ENCODE measurements at places on chromosomes 12 and 14.
A peak's percentile ranks its signal among the peaks of the same experiment; 100 is the strongest.

GRCh38 chr14:22478247-22478646 lies 110.8 kb downstream of the DAD1 start:
- DNase-seq: no peak

DNA sequence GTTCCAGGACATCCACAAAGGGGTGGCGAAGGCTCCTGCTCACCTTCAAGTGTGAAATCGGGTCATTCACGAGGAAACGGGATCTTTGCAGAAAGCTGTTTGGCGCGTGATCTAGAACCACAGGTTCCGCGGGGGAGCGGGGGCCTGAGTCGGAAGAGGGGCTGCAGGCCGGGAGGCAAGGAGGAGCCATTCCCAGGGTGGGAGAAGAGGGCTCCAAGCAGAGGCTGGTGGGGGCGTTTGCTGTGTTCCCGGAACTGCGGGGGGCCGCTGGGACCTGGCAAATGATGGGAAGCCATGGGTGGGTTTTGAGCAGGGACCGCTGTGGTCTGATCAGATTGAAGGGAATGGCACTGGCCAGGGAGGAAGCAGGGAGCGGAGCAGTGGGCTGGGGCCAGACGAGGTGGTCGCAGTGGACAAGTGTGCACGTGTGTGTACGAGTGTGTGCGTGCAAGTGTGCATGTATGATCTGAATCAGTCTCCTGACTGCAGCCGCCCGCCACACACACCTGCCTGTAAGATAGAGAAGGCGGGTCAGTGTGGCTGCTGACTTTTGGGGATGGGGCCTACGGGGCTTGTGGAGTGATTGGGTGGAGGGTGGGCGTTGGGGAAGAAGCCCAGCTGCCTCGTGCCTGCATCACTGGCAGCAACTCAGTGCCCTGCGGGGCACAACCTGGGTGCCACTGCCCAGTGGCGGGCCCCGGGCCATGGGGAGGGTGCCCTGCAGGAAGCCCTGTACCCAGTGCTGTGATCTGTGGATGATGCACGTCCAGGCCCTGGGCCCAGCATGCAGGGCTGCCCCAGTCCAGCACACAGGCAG lies 141.9 kb downstream of the KIF26A start:
- DNase-seq: no peak

- DNase-seq: no peak
These were observed 219.0 kb upstream of the RTL1 start for GRCh38 chr14:101122237-101123141.

- no peak for DNase-seq
These were observed 19.7 kb upstream of the NUDT4 start for GRCh38 chr12:93358058-93358457.

DNA sequence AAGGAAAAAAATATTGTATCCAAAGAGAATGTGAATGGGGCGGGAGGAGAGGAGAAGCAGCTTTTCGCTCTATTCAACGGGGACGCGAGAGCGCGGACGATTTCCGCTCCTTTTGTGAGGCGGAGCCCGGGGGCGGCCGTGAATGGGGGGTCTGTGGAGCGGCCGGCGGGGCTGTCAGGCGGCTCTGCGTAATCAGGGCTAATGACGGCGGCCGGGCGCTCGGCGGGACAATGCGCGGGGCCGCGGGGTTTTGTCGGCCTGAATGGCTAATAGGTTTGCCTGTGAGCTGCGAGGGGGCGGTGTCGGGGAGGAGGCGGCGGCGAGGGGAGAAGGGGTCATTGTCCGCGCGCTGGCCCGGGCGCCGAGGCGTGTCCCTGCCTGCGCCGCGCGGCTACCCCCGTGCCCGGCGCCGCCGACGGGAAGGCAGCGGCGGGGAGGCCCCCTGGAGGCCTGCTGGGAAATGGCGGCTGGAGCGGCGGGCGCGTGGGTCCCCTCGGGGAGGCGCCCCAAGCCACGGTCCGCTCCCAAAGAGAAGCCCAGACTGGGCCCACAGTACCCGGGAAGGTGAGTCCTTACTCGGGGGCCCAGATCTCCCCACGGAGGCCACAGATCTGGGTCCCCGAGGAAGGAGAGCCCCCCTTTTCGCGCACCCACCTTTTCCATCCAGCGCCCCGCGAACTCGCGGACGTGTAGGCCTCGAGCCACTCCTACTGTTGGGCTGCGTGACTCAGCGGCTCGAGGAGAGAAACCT lies 6.0 kb downstream of the SIX6 start:
- DNase-seq: no peak

DNA sequence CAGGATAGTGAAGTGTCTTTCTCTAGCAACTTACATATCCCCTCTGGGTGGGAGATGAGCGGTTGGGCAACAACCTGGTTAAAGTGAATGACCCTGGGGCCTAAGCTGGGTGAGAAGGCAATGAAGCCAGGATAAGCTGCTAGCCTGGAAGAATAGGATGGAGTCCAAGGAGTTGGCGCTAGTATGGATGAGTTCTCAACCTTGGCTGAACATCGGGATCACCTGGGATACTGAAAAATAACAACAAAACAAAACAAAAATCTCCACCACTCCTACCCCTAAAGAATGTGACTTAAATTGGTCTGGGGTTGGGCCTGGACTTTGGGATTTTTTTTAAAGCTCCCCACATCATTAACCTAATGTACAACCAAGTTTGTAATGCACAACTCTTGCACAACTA lies 4.8 kb upstream of the RPS6KA5 start:
- no peak for DNase-seq

DNA sequence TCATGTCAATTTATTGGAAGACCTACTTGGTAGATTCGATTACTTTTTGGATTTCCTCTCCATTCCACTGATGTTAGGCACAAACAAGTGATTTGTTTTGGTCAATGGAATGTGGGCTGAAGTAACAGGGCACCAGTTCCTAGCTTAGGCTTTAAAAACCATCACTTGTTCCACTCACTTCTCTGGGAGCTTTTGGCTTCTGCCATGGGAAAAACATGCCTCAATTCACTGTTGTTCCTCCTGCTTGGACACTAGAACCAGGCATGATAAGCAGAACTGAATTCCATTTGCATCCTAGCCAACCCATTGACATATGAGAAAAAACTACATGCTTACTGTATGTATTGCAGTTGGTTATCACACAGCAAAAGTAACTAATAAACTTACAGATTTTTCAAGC lies 47.8 kb downstream of the LLPH start:
- DNase-seq: no peak

DNA sequence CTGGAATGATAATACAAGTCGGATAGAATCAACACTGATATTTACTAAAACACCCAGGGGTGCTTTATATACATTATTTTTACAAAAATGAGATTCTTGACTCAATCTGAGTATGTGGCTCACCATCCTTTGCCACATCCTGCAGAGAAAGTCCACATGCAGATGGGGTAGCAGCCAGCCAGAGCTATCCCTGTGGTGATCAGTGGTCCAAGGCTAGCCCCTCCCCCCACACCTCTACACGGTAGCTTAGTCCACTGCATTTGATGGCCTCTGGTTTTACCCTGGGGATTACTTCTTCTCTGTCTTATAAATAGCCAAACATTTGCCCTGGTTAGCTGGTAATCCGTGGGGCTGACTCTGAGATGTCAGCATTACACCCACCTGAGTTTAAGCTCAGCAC lies 28.1 kb upstream of the TTC7B start:
- no peak for DNase-seq

GRCh38 chr12:2613326-2614073 lies 181.3 kb upstream of the FKBP4 start:
- peak; percentile 49 for DNase-seq

DNA sequence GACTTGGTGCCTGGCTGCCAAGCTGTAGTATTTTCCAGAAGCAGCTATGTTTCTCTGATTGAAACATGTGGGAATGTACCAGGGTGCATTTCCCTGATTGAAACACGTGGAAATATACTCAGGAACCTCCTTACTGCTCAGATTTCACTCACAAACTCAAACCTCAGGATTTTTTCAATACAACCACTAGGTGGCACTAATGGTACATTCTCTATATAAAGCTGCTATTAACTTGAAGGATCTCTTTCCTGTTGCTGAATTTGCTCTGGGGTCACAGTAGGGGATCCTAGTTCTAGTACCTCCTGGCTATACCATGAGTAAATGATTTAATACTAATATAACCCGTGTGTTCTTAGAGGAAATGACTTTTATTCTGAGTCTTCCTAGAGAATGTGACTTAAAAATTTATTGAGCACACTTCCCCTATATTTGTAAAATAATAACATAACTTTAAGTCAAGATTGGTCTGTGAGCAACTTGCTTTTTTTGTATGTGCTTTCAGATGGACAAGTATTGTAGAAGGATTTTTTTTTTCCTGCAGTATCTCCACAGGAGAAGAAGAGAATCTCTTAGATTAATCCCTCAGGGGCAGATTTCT lies 173.8 kb upstream of the MIS18BP1 start:
- DNase-seq: no peak

- DNase-seq: no peak
These were observed 130.2 kb downstream of the RBM19 start for GRCh38 chr12:113835896-113836295.

DNA sequence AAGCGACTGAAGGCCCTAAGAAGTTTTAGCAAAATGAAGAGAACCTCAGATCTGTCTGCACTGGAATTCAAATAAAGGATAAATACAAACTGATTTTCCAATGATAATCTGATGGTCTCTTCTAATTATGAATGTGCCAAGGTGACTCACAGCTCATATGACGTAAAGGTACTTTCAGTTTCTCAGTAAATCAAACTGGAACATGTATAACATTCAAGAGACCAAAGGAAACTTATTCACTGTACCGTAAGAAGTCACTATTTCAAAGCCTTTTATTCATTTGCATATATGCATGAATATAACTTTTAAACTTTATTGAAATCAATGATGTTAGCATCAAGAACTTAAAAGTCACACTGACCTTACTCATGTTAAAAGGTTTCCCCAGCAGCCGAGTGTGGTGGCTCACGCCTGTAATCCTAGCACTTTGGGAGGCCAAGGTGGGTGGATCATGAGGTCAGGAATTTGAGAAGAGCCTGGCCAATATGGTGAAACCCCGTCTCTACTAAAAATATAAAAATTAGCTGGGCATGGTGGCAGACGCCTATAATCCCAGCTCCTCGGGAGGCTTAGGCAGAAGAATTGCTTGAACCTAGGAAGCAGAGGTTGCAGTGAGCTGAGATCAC lies 52.2 kb downstream of the ATXN2 start:
- DNase-seq: no peak

DNA sequence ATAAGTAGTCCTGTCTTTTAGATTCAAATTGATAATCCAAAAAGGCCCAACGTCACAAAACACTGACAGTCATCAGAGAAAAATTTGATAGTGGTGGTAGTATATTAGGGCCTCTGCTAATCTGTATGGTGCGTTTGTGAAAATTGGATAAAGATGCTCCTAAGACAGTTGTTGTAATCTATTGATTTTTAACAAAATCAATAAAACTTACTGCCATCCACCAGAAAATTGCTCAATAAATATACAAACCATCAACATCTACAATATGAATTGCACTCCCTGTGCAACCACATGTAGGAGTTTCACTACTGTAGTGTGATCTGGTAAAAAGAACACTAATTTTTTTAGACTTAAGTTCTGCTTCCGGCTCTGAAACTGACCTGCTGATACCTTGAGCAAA lies 336.8 kb downstream of the FUT8 start:
- no peak for DNase-seq

DNA sequence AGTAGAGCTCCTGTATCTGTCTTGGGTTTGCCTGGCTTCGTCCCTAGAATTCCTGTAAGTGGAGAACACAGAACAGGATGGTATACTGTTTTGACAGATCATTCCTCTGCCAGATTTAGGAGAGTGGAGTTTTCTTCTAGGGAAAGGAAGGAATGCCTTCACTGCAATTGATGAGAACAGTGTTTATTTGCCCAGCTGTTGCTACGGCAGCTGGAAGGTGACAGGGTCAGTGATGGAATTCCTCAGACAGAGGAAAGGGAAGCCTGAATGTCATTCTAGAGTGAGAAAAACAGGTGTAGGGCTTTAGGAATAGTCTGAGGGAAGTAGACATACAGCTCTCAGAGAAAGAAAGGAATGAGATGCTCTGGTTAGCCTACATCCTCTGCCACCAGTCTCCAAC lies 11.7 kb downstream of the CSRNP2 start:
- no peak for DNase-seq

DNA sequence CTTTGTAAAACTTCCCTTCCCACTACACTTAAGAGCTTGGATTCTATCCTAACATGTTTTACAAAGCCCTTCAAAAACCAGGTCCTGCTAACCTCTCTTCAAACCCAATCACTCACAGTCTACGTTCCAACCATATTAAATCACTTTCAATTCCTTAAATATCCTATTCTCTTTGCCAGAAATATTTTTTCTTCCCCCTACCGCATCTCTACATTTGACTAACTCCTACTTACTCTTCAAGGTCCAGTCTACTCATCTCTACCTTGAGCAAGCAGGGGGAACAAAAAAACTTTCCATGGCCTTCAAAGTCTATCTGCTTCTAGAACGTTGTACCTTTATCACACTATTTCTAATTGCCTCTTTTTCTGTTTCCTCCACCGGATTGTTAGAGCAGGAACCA lies 6.1 kb downstream of the ERGIC2 start:
- DNase-seq: no peak

DNA sequence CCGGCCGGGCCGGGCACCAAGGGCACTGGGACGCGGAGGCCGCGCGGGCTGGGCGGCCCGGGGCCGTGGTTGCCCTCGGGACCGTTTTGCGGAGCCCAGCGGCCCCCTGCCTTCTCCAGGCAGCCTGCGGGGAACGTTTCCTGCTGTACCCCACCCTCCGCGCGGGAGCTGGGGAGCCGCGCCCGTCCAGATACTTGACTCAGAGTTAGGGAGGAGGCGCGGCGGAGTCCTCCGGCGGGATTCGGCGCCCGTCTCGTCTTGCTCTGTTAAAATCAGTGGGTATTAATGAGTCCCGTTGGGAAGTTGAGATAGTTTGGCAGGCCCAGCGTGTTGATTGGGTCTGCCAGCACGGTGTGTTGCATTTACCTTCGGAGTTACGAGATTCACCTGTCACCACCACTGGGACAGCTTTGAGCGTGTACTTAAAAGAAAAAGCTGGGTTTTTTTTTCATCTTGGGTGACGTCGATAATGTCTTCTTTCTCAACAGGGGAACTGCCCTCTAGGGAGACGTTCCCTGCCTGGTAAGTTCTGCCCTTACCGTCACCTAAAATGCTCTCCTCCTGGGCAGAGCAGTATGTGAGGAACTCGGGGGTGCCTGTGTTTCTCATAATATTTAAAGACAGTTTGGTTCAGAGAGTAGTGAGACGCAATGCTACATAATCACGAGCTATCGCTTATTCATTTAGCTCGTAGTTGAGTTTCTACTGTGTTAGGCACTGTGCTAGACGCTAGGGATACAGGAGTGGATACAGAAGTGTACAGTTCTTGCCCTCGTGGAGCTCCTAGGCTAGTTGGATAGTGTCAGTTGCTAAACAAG lies 596 bp downstream of the DLST start:
- DNase-seq: peak; percentile 21

GRCh38 chr12:81170072-81170471 lies 92.2 kb downstream of the ACSS3 start:
- DNase-seq: no peak

DNA sequence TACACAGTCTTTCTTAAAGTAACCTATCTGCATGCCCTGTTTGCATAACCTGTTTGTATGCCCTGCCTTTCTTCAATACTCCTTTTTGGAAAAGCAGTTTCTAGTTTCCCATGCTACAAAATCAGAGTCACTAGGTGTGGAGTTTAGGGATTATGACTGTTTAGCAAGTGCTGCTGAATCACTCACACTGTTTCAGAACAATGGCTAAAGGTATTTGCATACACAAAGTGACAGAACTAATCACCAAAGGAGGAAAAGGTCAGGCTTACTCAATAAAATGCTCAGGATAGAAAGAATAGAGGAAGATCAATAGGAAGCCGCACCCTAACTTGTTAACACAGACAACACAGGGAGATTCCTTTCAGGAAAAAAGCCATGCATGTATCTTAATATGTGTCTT lies 19.4 kb downstream of the EGLN3 start:
- no peak for DNase-seq

- DNase-seq: no peak
These were observed 578 bp downstream of the ADAMTS20 start for GRCh38 chr12:43551279-43551970.

Measured in left lung (tissue), 14 donors.